ENCODE measurements at places on chromosomes 13 and 19. TPM values are rescaled to one million over a fixed set of nuclear protein-coding genes. Genes with fewer than 3 reads are reported as not detected.

The ZNF729 gene
- not detected for total RNA-seq

The PRODH2 gene
- not detected for total RNA-seq

The ZSCAN4 gene
- total RNA-seq = not detected

The NFIX gene
- 0.06 TPM for total RNA-seq

The DKKL1 gene
- 5.6 TPM for total RNA-seq

The CD79A gene
- 0.11 TPM for total RNA-seq

The LMTK3 gene
- 3.5 TPM for total RNA-seq

Data from neural progenitor cell (in vitro differentiated cells).